ENCODE measurements at places on chromosomes 13 and 19. TPM values are rescaled to one million over a fixed set of nuclear protein-coding genes. Genes with fewer than 3 reads are reported as not detected.

Gene SLITRK1
- not detected for total RNA-seq

Gene ZNF229
- 6.7 TPM for total RNA-seq

Gene RFPL4A
- not detected for total RNA-seq

Gene ERVK3-1
- 79.0 TPM for total RNA-seq

DNA sequence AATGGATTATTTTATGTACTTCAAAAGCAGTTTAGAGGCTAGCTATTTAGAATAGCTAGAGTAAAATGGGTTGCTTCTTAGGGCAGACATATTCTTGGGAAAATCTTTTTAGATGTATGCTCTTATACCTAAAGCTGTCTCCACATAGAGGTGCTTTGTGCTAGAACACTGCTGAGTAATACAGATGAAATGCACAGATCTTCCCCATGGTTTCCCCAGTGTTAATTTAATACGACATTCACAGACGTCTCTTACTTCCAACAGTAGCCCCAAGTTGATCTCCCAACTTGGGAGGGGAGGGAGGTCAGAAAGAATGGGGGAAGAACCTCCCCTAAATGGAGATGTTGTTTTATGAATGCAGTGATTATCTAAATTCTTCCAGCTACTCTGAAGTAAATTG lies 16.9 kb downstream of the NALCN start:
- H3K27ac ChIP-seq = no peak overlapping the region
- DNase-seq = no peak
- H3K4me1 ChIP-seq = no peaks in the 10 kb centered on the region
- H3K36me3 ChIP-seq = no peaks in the 10 kb centered on the region
- no peaks in the 10 kb centered on the region for H3K27me3 ChIP-seq

DNA sequence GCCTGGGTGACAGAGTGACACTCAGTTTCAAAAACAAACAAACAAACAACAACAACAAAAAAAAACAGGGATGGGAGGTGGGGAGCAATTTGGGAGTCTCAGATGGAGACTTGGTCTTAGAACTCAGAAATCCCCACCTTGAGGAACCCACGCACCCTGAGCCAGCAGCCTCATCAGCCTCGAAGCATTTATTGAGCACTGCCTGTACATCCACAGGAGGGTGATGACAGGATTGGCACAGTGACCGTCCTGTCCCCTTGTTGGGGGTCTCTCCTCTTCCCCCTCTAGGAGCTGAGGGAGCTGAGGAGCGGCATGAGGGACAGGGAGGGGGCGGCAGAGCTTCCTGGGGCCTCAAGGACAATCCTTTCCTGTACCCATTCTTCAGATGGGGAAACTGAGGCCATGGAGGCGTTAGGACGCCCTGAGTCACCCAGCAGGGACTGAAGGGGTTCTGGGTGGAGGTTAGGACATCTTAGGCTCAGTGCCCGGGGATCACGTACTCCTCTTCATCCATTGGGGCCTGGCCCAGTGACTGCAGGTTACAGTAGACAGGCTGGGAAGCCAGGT lies 5.6 kb downstream of the GDF15 start:
- peaks cover 3% of the 10 kb centered on the region for H3K36me3 ChIP-seq
- no peak overlapping the region for H3K4me3 ChIP-seq
- DNase-seq = no peak
- no peak overlapping the region for H3K27ac ChIP-seq

- DNase-seq = peak; percentile 88
- H3K36me3 ChIP-seq = peaks cover 7% of the 10 kb centered on the region
- H3K4me1 ChIP-seq = peaks cover 30% of the 10 kb centered on the region
- peak overlapping the region; percentile 97 for H3K27ac ChIP-seq
Observed at GRCh38 chr19:10603084-10603872, 16.2 kb upstream of the AP1M2 start.

All from B cell (primary cell).